ENCODE measurements at places on chromosomes 6 and 20. TPM values are rescaled to one million over a fixed set of nuclear protein-coding genes. Genes with fewer than 3 reads are reported as not detected.

GRCh38 chr6:9851541-9852380 is 563.1 kb downstream of the TFAP2A start:
- DNase-seq, result no peak

Gene SAMD5
- 6.9 TPM for total RNA-seq

Gene CDK19
- total RNA-seq, result 10.8 TPM

Gene TMEM244
- total RNA-seq, result not detected

- DNase-seq, result no peak
Measured at GRCh38 chr6:130811932-130812331, 15.3 kb upstream of the SMLR1 start.

Gene DOK5
- 0.38 TPM for total RNA-seq

- no peak for DNase-seq
Measured at GRCh38 chr6:149075616-149076354, 241.7 kb upstream of the TAB2 start.

- no peak for DNase-seq
Measured at GRCh38 chr6:4907602-4908001, 96.2 kb downstream of the RPP40 start.

- no peak for DNase-seq
Measured at GRCh38 chr6:5191722-5192121, 69.0 kb downstream of the LYRM4 start.

GRCh38 chr20:20362774-20363433 is 5.0 kb upstream of the INSM1 start:
- DNase-seq, result no peak

GRCh38 chr6:107314531-107314939 is 144.8 kb downstream of the PDSS2 start:
- no peak for DNase-seq

GRCh38 chr20:52643034-52643433 is 329.1 kb upstream of the TSHZ2 start:
- no peak for DNase-seq

Gene KHDRBS2
- not detected for total RNA-seq

DNA sequence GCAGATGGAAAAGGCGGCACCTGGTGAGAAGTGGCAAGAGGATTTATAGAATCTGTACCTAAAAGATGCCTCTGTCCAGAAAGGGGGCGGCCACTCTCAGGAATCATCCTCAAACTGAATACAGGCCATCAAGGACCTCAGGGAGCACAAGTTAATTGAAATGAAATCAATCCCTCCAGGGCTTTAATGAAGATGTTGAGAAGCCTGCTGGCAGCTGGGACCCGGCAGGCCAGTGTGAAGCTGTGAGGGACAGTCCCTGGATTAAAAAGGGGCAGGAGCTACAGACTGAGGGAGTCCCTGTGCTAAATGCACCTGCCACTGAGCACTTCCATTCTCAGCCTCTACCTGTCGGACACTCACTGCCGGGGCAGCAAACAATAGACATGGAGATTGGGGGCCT is 107.7 kb upstream of the GGTLC1 start:
- no peak for DNase-seq

DNA sequence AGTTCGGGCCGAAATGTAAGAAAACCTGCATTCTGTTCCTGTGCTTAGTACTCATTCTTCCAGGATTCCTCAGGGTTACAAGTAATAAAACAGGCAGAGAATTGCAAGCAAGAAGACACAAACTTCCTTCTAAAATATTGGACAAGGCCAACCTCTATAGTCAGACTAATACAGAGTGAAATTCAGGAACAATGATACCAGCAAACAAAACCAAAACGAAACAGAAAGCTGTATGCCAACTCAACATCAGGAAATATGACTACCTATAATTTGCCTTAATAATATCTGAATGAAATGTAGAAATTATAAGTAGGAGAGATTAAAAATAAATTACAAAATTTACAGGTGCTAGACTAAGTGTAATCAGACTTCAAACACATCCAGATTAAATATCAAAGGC is 238.8 kb downstream of the HIVEP2 start:
- no peak for DNase-seq
